Prostate gland (tissue), 2 donors: ENCODE measurements at places on chromosomes 11 and 22.

- DNase-seq = no peak
These were observed 695.3 kb downstream of the KCNA4 start for GRCh38 chr11:29321293-29322132.

DNA sequence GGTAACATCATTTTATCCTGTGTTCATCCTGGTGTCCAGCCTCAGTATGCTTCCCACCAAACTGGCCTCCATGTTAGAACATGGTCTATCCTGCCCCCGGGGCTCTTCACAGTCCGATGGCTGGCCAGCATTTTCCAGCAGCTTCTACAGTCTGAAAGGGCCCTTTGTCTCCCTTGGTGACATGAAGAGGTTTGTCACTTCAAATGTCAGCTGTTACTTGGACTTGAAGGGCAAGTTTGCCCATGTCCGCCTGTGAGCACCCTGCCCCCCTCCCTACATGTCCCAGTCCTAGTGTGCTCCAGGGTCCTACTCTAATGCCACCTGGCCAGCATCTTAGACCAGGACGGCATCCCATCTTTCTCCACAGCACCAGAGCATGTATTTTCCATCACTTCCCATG, 24.7 kb downstream of the PATZ1 start:
- DNase-seq = no peak

GRCh38 chr22:25545146-25545545, 19.3 kb upstream of the GRK3 start:
- DNase-seq = no peak

- no peak for DNase-seq
These were observed 78.4 kb downstream of the SIK3 start for GRCh38 chr11:117019871-117020270.

DNA sequence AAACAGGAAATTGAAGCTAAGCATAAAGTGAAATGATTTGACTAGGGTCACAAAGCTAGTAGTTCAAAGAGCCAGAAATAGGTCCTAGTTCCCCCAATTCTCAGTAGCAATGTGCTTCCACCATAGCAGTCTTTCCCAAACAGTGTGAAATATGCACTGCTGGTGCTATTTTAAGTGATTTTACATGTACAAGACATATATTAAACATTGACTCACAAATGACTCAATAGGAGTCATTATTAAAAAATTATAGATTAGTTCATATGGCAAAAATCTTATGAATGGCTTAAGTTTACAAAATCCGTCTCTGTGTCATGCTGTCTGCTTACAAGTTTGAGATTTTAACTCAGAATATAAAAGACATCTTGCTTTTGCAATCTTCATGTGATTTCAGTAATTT, 21.4 kb downstream of the KIF18A start:
- DNase-seq = no peak

- DNase-seq = no peak
These were observed 43.9 kb upstream of the PPARA start for GRCh38 chr22:46106279-46107022.

DNA sequence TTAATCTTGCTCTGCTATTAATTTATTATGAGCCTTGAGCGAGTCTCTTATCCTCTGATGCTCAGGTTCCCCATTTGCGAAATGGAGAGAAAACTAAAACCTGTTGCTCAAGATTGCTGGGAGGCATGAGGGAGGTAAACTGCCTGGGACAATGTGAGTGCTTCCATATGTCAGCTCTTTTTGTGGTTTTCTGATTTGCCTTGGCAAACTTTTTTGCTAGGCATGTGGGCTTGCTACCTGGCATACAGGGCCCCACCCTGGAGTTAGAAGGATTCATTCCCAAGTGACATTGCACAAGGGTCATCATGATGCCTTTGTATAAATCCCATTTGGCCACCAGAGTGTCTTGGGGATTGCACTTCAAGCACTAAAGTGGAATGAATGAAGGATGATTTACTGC, 22.4 kb downstream of the TSPAN18 start:
- no peak for DNase-seq

GRCh38 chr11:134417871-134418840, 6.1 kb upstream of the B3GAT1 start:
- DNase-seq = no peak

DNA sequence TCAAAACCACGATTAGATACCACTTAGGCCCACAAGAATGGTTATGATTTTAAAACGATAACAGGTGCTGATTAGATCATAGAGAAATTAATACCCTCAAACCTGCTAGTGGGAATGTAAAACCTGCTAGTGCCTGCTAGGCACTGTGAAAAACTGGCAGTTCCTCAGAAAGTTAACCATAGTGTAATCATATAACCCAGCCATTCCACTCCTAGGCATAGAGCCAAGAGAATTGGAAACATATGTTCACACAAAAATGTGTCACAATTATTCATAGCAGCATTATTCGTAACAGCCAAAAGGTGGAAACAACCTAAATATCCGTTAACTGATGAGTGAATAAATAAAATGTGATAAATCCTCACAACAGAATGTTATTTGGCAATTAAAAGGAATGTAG, 122.2 kb upstream of the SYN3 start:
- DNase-seq = no peak

GRCh38 chr22:48948575-48949170, 879.0 kb downstream of the BRD1 start:
- peak; percentile 1 for DNase-seq

DNA sequence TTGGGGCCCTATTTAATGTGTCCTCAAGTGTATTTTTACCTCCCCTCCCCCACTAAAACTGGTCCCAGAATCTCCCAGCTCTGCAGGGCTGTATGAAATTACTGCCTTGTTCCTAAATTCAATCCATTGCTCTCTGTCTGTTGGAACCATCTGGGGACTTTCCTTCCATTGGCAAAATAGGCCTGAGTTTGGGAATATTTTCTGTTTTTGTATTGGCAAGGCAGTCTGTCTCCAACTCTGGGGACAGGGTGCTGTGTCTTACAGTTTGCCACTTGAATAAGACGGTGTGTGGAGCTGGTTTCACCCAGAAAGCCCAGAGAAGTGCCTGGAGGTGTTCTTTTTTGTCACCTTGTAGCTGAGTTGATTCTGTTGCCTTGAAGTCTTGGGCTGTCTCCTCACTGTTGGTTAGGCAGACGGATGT, 1.3 kb downstream of the PACS1 start:
- DNase-seq = no peak

GRCh38 chr11:105108247-105108646, 31.3 kb downstream of the CARD18 start:
- no peak for DNase-seq

DNA sequence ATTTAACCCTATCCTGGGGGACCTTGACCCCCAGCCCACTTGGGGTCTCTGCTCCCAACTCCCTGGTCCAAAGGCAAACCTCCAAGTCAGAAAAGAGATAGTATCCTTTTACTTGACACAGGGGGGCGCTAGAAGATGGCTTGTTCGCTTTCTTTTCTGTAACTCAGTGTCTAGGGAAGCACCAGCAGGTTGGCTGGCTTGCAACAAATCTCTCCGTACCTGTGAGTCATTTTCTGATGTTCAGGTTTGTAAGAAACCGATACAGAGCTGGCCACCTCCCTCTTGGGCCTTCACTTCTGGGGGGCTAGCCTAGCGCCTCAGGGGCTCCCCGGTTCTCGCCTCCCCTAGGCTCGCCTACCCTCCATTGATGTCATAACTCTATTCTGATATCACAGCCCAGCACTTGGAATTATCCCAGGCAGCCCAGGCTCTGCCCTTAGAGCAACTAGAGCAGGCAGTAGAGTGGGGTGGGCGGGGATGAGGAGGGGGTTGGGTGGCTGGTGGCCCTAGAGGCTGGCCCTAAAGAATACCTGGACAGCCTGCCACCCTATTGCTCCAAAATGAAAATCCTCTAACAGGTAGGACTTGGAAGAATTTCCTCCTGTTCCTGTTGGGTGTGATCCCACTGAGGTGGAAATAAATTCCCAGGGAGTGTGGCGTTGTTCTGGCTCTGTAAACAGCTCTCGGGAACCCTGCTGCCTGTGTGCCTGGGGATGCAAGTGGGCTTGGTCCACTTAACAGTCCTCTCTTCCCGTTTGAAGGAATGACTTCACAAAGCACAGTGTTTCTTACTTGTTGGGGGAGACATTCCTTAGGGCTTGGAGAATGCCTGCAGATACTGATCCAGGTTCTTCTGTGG, 69.4 kb downstream of the OSBP2 start:
- peak; percentile 68 for DNase-seq

- DNase-seq = peak; percentile 96
These were observed at the start of gene FKBP2 for GRCh38 chr11:64240435-64241240. Gene FKBP2 (plus strand): TSS chr11:64241095. CDS start chr11:64242388, 1,293 bp downstream.

DNA sequence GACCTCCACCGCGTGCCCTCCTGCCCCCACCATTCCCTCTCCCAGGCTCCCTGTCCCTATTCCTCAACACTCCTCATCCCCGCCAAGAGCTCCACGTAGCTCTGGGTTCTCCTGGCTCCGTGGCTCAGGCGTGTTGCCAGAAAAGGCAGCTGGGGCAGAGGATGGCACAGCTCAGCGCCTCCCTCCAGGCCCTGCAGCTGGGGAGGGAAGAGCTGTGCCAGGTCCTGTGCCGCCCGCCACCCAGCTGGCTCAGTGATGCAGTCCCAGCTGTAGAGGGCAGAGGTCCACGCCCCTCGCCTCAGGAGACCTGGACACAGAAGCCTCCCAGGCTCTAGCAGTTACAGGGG, 4.2 kb downstream of the ARHGAP1 start:
- DNase-seq = no peak

DNA sequence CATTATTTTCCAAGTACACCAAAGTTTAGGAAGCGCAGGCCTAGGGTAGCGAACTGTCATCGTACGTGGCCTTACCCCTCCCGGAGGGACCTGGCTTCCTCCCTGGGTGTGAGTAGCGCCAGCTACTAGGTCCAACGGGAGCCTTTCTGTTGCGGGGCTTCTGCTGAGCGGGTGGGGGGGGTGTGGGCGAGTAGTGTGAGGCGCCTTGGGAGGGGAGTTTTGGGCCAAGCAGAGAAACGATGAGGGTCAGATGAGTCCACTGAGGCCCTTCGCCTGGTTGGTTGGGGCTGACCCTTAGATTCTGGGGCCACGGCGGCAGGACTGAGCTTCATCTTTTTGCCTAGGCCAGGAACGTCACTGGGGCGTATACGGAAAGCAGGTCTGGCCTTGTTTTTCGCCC, 868 bp downstream of the TEF start:
- no peak for DNase-seq

DNA sequence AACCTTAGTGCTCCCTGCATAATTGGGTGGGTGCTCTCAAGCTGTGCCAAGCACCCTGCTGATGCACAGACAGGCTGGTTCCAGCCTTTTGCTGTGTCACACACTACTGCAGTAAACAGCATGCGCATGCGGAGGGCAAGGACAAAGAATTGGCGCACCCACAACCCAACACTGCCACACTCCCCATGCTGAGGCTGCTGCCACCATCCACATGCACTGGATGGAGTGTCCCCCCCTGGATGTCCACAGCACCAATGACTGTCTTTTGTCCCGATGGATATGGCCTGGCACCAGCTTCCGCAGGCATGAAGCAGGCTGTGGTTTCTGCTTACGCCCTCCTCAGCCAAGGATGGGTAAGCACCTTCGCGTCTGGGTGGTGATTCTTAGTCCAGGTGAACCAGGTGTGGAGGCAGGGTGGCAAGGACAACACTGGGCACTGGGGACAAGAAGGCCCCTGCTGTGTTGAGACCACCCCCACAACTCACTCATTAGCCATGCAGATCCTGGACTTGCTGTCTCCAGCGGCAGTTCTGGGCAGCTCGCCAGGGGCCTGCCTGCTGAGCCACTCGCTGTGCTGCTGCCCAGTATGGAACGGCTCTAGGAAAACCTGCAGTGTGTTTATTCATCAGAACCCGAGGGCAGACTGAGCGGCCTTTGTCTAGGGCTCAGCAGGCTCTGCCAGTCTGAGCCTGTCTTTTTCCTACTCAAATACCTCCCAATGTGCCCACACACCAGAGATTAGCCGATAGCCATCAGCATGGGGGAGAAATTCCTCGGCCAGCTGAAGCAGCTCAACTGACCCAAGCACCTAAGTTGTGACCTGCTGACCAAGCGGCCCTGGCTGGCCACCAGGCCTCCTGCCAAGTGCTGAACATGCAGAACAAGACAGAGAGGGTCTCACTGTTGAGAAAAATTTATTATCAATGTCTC, 8.2 kb upstream of the NAP1L4 start:
- peak; percentile 96 for DNase-seq

- DNase-seq = no peak
These were observed 65.2 kb downstream of the CABIN1 start for GRCh38 chr22:24076091-24076867.

- no peak for DNase-seq
These were observed 86.0 kb downstream of the RPS6KA4 start for GRCh38 chr11:64444838-64445441.

GRCh38 chr22:48104102-48104738, 1341.8 kb downstream of the TBC1D22A start:
- DNase-seq = no peak
